Stimulated activated CD8-positive, alpha-beta memory T cell treated with anti-CD3 and anti-CD28 coated beads, Interleukin-7, amount 100 ng/mL, for 24 hours (primary cell): ENCODE measurements at places on chromosomes 5 and 9.

DNA sequence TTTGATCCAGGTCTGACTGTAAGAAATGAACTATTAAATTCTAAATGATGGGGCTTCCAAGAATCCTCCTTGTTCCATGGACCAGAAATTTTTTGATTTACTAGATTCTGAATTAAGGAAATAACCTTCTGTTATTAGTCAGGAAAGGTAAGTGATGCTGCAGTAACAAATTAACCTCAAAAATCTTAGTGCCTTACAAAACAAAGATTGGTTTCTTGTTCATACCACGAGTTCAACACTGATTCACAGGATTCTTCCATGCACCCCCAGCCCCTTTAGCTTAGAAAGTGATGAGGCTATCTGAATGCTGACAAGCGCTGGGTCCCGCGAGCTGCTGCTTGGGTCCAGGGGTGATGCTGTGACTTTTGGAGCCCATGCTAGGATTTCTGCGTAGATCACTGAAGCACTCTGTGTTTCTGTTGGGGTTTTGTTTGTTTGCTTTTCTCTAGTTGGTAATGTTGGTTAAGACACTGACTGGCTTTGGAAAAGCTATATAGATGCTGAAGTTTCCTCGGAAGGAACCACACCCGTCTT, 52.3 kb downstream of the COL15A1 start:
- no peak for DNase-seq

- DNase-seq = no peak
Measured at GRCh38 chr5:134992148-134992547, 24.4 kb downstream of the CATSPER3 start.

- DNase-seq = no peak
Measured at GRCh38 chr5:142934051-142934762, 164.0 kb downstream of the ARHGAP26 start.

DNA sequence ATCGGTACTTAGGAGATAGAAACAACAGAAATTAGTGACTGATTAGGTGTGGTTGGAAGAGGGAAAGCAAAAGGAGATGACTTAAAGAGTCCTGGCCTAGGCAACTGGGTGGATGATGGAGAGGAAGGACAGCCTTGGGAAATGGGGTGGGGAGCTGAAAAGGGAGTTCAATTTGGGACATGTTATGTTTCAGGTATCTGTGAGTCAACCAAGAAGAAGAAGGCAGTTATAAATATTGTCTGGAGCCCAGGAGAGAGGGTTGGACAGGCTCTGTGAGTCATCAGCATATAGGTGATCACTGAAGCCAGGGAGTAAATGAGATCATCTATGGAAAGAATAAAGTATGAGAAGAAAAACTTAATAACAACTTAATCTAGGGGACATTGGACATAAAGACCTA, 357.7 kb downstream of the NPR3 start:
- DNase-seq = no peak

GRCh38 chr9:68860419-68860818, 153.5 kb downstream of the PRKACG start:
- DNase-seq = no peak

DNA sequence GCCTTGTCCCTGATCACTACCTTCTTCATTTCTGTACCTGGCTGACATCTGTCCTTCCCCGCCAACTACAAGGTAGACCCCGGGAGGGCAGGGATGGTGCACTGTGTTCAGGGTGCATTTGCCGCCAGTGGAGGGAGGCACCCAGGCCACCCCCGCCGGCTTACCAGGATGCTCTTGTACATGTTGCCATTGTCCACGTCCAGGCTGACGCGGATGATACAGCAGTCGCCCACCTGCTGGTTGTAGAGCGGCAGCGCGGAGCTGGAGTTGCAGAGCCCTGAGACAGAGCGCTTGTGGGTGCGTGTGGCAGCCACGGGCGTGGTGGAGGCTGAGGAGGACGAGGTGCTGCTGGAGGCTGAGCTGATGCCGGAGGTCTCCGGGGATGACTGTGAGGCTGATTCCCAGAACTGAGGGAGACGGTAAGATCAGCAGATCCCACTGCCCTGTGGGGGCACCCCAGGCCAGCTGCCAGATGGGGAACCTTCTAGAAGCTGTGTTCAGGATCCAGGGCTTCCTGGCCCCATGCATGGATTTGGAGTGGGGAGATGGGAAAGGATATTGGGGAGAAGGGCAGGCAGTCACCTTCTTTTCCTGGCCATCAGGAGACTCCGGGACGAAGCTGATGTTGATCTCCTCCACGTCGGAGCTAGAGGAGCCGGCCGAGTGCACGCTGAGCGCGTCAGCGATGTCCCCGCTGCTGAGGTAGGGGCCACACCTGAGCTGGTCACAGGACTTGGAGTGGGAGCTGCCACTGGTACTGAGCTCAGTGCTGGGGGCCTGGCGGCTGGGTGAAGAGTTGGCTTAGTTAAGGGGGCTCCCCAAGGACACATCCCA, 19.5 kb downstream of the RALGDS start:
- no peak for DNase-seq

DNA sequence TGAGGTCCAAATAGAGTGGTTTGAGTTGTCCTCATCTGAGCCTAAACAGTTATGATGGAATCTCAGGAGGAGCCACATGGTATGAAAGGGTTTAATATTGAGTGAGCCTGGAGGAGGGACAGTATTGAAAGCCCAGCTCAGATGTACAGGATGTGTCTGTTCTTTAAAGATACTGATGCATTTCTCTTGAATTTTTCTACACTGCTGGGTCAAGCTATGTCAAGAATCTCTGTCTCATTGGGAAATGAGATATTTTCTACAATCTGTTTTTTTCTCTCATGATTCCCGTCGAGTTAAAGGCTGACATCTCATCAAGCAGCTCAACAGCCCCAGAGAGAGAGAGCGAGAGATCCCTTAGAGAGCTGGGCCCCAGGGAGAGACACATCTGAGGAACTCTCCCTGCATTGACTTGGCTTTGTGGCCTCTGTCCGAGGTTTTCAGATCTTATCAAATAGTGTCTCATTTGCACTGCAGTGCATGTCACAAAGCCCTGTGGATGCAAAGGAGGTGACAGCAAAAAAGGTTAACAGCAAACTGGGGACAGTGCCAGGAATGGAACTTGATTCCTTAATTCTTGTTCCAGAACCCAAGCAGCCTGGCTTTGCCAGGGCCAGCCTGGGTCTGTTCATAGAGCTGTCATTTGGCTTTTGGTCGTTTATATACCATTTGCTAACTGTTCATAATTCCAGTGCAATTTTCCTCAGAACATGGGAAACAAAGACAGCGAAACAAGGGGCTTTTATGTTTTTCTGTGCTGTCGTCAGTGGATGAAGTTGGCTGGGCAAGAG, 19.0 kb upstream of the ACTBL2 start:
- no peak for DNase-seq

DNA sequence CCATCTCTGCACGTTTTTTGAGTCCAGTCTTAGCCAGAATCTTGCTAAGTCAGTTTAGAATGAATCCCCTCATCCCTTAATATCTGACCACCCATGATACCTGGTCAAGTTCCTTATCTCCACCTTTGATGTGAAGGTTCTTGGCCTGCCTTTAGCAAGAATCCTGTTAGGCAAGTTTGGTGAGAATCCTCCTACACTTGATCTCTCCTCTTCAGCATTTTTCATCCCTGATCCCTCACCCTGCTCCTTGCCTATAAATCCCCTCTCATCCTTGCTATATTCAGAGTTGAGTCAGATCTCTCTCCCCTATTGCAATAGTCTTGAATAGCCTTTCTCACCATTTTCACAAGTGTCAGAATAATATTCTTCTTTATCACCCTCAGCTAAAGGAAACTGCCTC, 31.0 kb downstream of the SMIM23 start:
- no peak for DNase-seq

DNA sequence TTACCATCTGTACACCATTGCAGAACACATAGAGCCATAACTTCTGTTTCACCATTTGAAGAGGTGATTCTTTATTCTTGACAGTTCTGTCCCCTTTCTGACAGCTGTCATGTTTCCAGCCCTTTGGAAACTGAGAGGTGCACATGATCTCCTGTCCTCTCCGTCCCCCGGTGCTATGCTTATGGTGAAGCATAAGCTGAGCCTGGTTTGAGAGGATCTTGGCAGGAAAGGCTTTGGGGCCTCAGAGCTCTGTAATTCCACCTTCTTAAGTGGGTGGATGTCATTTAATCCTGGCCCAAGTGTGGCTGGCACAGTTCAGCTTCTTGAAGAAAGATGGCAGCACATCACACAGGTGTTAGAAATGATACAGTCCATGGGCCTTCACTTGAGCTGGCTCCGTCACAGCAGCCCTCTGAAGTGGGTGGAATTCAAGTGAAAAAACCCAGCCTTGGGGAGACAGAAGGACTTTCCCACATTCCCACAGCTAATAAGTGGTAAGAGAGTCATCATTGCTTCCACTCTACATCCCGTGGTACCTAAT, 30.7 kb upstream of the GRPEL2 start:
- DNase-seq = no peak

- DNase-seq = no peak
Measured at GRCh38 chr9:136837146-136837855, 5.0 kb upstream of the AJM1 start.

GRCh38 chr5:67805666-67806348, 409.7 kb upstream of the PIK3R1 start:
- DNase-seq = no peak

- DNase-seq = no peak
Measured at GRCh38 chr5:137822158-137822764, 45.4 kb upstream of the MYOT start.

DNA sequence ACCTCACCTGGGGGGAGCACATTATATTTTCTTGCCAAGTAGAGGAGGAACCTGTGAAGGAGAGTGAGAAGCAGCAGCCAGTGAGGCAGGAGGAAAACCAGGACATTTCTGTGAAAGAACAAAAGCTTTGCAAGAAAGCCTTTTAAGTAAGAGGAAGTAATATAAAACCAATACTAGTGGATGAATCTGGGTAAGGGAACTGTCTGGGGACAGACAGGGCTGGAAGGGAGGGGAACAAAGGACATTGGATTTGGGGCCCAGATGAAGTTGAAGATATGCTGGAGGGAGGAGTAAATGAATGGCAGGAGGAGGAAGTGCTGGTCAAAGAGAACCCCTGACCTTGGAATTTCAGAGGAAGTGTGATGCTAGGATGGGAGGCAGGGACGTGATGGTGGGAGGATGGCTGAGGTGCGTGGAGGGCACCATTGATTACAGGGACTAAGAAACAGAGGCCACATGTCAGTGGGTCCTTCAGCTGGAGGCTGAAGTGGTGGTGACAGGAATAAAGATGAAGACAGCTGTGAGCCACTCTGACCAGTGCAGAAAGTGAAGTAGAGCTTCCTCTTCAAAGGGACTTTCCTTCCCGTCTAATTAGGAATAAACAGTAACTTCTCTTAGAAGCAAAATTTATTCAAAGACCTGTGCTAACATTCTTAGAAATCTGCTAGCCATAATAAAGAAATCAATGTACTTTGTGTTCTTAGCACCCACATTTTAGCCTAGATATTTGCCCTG, 43.5 kb upstream of the FABP6 start:
- DNase-seq = no peak

DNA sequence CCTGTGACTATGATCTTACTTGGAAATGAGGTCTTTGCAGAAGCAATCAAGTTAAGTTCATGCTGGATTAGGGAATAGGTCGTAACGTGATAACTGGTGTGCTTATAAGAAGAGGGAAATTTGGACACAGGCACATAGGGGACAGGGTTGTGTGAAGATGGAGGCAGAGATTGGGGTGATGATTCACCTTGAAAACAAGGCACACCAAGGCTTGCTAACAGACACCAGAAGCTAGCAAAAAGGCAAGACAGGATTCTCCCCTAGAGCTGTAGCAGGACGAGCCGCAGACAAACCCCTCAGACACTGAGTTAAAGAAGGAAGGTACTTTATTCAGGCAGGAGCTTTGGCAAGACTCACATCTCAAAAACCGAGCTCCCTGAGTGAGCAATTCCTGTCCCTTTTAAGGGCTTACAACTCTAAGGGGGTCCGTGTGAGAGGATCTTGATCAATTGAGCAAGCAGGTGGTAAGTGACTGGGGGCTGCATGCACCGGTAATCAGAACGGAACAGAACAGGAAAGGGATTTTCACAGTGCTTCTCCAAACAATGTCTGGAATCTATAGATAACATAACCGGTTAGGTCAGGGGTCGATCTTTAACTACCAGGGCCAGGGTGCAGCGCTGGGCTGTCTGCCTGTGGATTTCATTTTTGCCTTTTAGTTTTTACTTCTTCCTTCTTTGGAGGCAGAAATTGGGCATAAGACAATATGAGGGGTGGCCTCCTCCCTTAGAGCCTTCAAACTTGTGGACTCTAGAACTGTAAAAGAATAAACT, 57.5 kb upstream of the S1PR3 start:
- no peak for DNase-seq

DNA sequence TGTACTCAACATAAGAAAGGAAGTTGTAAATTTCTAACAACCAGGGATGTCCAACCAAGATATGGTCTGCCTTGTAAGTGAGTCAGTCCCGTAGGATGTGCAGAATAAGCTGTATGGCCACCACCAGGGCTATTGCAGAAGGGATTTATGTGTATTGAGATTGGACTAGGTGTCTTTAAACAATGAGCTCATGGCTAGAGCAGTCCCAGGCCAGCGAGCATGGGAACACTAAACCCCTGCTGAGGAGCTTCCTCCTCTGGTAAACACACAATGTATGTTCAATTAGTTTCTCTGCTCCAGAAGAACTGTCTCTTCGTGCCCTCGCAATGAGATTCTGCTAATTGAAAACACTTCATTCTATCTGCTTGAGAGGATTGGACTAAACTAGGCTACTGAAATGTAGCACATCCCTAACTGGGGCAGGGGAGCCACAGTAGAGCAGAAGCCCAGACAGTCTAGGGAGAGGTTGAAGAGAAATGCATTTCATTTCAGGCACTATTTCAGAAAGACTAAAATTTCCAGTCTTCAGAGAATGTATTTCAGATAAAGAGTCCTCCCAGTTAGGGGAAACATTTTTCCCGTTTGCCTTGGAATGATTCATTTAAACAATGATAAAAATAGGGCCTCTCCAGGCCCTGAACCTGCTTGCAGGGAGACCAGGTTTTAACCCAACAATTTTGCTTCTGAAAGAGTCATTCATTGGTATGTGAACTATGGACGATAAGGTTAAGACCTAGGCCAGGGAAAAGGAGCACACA, 154.7 kb downstream of the FAM114A2 start:
- no peak for DNase-seq

GRCh38 chr5:156826150-156826549, 23.9 kb upstream of the PPP1R2B start:
- DNase-seq = no peak

DNA sequence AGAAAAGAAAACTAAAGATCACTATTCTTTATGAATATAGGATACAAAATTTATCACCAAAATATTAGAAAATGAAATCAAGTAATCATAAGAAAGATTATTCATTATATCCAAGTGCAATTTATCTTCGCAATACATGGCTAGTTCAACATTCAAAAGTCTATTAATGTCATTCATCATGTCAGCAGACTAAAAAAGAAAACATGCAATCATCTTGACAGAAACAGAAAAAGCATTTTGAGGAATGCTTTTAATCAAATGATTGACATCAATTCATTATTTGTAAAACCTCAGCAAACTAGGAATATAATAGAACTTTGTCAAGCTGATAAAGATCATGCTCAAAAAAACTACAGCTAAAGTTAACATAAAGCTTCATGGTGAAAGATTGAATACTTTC, 40.7 kb downstream of the ATPSCKMT start:
- no peak for DNase-seq

GRCh38 chr5:169095410-169095960, 205.5 kb downstream of the SLIT3 start:
- DNase-seq = no peak

- DNase-seq = no peak
Measured at GRCh38 chr9:19465586-19466279, 56.9 kb downstream of the ACER2 start.
